ENCODE measurements at places on chromosomes 2 and 18.

DNA sequence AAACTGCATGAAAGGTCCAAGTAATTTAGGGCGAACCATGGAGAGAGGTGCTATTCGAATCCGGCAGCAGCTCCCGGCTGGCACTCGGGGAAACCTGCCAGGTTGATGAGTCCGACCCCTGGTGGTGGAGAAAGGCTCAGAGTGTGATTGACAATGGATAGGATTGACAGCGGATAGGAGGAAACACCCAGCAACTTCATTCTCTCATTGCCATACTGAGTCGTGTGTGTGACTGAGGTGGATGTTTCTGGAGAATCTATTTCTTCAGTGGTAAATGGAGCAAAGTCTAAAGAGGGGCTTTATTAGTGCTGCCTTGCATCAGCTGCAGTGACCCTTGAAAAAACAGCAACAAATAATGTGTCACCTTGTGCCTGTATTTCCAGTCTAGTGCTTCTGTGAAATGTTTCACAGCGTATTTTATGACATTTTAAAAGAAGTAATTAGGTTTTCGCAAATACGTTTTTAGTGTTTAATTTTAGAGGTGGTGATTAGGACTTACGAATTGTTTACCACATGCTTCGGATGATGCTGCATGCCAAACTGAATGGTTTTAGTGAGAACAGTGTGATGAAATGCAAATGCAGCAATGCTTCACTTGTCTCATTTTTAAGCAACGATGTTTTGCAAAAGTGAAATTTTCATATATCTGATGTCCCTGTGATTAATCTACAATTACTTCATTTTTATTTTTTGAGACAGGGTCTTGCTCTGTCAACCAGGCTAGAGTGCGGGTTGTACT, 102.0 kb downstream of the DCDC2C start:
- DNase-seq = no peak

- no peak for DNase-seq
Measured at GRCh38 chr2:219645631-219646527, 18.4 kb downstream of the SLC4A3 start.

DNA sequence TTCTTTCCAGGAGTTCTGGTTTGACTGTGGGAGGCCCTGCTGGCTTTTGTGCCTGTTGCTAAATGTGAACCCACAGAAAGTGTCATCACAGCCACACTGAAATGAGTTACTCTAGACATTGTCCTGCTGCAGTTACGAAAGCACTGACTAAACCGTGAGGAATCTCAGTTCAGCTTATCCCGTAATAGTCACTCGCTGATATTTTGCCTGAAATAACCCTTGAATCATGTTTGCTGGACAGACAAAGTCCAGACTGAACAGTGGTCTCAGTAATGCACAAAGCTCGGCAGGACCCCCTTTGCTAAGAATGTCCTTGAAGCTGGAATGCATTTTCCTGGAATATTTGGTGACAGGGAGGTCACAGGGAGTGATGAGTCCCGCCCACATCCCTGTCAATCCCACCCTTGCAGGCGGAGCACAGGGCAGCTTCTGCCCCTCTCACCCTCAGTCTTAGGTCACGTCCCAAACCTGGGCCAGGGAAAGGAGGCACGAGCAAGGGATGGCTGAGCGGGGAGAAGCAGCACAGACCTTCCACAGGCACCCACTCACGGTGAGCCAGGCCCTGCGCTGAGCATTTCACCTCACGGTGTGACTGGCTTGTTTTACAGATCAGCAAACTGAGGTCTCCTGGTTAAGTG, 53.4 kb downstream of the ADI1 start:
- no peak for DNase-seq

GRCh38 chr2:237879058-237879430, 19.6 kb downstream of the RAMP1 start:
- no peak for DNase-seq

GRCh38 chr2:175275539-175275938, 94.0 kb upstream of the ATP5MC3 start:
- DNase-seq = no peak

- DNase-seq = no peak
Measured at GRCh38 chr2:185507719-185508118, 230.9 kb upstream of the FSIP2 start.

GRCh38 chr18:4453567-4453873, 1.6 kb downstream of the DLGAP1 start:
- no peak for DNase-seq

DNA sequence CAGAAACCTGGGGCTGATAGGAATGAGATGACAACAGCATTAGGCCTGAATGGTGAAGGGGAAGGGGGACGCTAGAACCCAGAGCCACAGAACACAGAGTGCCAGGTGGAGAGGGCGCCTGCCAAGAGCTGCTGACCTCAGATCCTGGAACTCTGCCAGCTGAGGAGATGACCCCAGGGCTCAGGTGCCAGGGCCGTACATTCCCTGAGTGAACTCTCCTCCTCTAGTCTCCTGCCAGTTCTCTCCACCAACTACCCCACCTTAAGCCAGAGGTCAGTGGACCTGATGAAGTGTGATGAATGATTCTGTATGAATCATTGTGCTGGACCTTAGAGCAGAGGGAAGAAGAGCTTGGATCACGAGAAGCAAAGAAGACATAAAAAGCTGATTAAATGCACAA, 1582.2 kb upstream of the ACVR2A start:
- no peak for DNase-seq

- no peak for DNase-seq
Measured at GRCh38 chr2:236049981-236050380, 118.2 kb downstream of the GBX2 start.

- DNase-seq = no peak
Measured at GRCh38 chr2:85110991-85111560, 22.1 kb upstream of the TCF7L1 start.

GRCh38 chr2:381941-382727, 94.2 kb upstream of the ALKAL2 start:
- no peak for DNase-seq

DNA sequence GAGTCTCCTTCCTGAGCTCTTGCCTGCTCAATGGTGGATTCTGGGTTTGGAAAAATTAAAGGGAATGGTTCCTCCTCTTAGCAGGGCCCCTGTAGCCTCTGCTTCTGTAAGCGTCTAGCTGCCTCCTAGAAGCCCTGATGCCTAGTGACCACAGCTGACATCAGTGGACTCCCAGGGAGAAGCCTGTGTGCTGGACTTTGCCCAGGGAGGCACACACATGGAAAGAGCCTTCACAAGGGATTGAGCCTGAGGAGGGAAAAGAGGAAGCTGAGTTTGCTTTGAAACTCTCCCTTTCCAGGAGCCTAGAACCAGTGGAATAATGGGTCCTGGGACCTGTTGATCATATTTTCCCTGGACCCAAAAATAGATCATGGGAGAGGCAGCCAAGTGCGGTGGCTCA, 1.4 kb upstream of the CFAP65 start:
- DNase-seq = no peak

- DNase-seq = no peak
Measured at GRCh38 chr18:5317186-5317585, 21.7 kb upstream of the ZBTB14 start.

DNA sequence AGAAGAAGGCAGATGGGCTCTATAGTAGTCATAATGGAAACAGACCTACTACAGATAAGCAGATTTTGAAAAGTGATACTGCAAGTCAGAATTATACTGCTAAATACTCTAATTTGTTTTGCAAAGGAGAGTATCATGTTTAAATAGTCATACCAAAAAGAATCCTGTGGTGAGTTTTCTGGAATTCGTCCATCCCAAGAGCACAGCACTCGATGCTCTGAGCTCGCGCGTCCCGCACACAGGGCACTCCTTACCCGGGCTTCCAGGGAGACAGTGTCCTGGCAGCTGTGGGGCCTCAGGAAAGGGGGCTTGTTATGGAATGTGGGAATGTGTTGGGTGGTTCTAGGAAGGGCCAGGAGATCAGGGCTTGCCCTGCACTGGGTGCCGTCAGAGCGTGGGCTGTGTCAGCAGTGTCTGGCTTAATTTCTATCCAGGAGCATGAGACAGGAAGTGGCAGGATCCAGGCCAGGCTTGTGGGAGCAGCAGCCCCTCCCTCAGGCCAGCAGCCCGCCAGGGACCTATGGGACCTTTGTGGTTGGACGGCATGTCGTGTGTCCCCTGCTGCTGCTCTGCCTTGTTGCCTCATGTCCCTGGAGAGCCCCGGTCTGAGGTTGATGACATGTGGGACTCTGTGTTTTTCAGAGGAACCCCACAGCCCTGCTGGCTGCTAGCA, 193.2 kb upstream of the TPO start:
- DNase-seq = no peak

GRCh38 chr2:239360421-239361310, 40.2 kb downstream of the HDAC4 start:
- no peak for DNase-seq

- DNase-seq = no peak
Measured at GRCh38 chr2:15935675-15936074, 4.7 kb upstream of the MYCN start.

- no peak for DNase-seq
Measured at GRCh38 chr2:74155830-74156229, 8.1 kb upstream of the BOLA3 start.

DNA sequence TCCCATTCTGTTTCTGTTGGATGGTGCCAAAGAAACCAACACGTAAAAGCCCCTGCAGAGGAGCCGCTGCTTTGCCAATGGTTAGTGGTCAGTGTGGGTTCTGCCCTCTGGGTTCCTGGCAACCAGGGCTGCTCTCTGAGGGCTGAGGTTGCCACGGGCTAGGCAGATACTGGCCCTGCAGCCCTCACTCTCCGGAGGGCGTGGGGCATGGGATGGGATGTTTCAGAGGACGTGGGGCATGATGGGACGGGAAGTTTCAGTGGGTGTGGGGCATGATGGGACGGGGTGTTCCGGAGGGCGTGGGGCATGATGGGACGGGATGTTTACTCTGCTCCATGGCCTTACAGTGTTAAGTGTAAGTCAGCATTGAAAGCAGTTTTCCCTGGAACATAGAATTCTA, 34.2 kb downstream of the ADI1 start:
- DNase-seq = no peak

GRCh38 chr2:6590442-6590841, 275.3 kb downstream of the CMPK2 start:
- no peak for DNase-seq

- DNase-seq = no peak
Measured at GRCh38 chr2:18598848-18599484, 9.6 kb upstream of the NT5C1B start.

DNA sequence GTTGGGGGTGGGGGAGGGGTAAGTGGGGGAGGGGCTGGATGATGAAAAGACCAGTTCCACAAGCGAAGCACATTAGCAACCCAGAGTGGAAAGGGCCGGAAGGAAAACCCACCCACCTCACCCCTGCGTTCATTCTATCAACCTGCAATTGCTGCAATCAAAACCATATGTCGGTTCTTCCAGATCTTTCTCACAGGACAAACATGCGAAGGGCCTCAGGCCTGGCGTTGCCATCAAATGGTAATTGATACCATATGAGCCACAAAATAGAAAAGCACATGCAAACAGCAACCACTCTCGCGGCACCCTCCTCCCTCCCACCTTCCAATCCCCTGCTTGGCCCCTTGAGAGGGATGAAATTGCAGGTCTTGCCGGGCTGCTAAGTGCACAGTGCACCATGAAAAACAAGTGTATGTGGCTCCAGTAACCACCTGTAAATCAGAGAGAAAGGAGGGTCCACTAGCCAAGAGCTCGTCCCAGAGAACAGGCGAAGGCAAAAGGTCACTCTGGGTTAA, 287.5 kb downstream of the TCF4 start:
- DNase-seq = no peak

DNA sequence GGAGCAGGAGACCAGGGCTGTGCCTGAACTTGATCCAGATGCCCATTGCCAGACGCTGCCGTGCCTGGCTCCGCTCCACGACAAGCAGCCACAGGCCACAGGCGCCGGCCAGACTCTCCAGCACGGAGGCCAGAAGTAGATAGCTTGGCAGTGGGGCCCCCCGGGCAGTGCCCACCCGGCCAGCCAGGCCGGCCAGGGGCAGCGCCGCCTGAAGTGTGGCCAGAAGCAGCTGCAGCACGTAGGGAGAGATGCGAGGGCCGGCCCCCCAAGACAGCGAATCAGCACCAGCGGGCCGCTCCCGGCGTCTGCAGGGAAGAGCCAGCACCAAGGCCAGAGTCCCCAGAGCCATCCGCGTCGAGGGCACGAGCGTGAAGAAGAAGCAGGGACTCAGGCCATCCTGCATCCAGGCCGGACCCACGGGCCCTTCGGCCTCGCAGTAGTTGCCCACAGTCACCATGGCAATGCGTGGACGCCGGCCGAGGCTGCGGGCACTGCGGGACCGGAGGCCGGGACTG, 484 bp downstream of the ABCB6 start:
- peak; percentile 48 for DNase-seq

GRCh38 chr18:62957885-62958472, 242.6 kb downstream of the PHLPP1 start:
- DNase-seq = no peak

DNA sequence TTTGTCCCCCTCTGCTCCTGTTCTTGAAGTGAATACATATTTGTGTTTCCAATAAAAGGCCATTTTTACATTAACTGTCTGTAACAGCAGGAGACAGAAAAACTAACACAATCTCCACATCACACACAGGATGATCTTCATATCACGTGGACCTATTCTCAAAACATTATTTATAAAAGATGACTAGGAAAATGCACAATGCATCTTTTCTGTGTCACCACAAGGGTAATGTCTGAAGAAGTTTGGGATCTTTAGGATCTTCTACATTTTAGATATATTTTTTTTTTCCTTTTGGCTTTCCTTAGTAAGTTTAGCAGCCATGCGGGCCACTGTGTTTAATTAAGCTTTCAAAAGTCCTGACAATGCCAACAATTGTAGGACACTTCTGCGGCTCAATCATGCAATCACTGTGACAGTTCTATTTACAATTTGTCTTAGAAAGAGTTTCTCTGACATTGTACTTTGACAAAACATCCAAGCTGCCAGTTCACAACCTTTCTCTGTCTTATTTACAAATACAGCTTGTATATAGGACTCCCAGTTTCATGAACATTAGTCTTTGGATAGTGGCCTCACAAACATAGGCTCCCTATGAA, 12.3 kb downstream of the BCL11A start:
- no peak for DNase-seq

DNA sequence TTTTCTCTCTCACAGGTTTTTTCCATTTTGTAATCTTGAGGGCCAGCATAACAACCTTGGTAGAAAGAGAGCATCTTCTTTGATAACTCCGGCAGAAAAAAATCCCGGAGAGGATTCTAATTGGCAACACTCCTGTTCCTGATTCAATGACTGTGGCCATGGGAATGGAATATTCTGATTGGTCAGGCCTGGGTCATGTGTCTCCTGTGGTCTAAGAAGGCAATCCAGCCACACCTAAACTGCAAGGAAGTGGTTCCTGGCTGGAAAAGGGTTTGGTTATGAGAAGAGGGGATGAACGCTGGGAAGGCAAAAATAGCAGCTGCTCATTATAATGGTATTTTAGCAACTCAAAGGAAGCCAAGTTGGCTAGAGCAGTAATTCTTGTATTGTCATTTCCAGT, 24.8 kb upstream of the ZNF638 start:
- DNase-seq = no peak

All from stimulated activated naive CD4-positive, alpha-beta T cell (primary cell).